ENCODE measurements at places on chromosomes 12 and 14. TPM values are rescaled to one million over a fixed set of nuclear protein-coding genes. Genes with fewer than 3 reads are reported as not detected.

GRCh38 chr12:113241191-113242025 lies 20.1 kb downstream of the TPCN1 start:
- no peak for DNase-seq

GRCh38 chr12:123859035-123859434 lies 96.9 kb downstream of the DNAH10 start:
- no peak for DNase-seq

DNA sequence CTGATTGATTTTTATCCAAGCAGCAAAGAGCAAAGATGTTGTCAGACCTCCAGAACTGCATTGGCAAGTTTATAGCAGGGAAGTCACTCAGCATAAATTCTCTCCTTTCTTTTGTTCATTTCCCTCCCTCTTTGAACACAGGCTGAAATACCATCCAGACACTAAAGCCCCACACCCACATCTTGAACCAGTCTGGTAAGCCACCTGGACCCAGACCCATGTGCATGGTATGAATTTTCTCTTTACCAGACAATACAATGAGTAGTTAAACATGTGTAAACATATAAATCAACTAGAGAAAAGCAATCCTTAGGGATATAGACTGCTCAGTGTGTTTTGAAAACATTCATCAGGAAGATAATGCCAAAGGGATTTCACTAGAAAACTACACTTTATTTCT lies 488.3 kb upstream of the FLRT2 start:
- no peak for DNase-seq

ATP2B1 gene
- 13.8 TPM for total RNA-seq

DNA sequence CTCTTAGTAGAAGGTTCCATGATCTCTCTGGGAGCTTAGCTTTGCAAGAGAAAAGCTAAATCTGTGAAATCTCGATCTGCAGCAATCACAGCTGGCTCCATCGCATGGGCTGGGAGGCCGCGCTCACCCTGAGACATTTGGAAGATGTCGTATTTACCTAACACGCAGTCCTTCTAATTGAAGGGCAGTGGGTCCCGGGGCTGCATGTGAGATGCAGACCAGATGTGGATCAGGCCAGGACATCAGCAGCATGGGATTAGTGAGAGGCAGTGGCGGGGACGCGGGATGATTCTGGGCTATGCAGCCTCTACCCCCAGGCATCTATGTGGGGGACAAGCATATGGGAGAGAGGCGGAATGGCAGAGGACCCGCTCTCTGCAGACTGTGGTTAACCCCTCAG lies 312.4 kb upstream of the RTL1 start:
- DNase-seq = no peak

DNA sequence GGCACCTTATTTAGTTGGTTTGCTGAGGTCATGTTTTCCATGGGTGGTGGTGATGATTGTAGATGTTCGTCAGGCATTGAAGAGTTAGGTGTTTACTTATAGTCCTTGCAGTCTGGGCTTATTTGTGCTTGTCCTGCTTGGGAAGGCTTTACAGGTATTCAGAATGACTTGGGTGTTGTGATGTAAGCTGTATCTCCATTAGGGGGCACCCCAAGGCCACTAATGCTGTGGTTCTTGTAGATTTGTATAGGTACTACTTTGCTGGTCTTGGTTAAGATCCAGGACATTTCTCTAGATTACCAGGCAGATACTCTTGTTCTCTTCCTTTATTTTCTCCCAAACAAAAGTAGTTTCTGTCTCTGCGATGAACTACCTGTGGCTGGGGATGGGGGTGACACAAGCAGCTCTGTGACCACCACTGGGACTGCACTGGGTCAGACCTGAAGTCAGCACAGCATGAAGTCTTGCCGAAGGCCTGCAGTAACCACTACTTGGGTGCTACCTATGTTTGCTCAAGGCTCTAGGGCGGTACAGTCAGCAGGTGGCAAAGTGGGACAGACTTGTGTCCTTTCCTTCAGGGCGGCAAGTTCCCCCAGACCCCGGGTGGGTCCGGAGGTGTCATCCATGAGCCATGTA lies 35.8 kb upstream of the FBXO33 start:
- no peak for DNase-seq

DNA sequence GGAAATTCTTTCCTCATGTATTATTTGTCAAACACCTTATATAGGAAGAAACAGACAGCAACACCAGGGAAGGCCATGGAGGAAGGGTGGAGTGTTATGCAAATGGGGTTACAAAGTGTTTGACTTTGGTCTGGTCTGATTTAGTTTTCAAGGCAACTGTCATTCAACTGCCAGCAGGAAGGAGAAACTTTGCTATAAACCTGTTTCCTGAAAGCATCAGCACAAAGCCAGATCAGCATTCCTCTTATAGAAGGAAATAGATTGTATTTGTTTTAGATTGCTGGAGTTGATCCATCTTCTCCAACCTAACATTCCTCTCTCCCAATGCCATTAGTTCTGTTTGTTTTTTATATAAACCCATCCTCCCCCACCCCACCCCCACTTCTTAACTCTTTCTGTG lies 65.7 kb downstream of the STAB2 start:
- DNase-seq = no peak

DNA sequence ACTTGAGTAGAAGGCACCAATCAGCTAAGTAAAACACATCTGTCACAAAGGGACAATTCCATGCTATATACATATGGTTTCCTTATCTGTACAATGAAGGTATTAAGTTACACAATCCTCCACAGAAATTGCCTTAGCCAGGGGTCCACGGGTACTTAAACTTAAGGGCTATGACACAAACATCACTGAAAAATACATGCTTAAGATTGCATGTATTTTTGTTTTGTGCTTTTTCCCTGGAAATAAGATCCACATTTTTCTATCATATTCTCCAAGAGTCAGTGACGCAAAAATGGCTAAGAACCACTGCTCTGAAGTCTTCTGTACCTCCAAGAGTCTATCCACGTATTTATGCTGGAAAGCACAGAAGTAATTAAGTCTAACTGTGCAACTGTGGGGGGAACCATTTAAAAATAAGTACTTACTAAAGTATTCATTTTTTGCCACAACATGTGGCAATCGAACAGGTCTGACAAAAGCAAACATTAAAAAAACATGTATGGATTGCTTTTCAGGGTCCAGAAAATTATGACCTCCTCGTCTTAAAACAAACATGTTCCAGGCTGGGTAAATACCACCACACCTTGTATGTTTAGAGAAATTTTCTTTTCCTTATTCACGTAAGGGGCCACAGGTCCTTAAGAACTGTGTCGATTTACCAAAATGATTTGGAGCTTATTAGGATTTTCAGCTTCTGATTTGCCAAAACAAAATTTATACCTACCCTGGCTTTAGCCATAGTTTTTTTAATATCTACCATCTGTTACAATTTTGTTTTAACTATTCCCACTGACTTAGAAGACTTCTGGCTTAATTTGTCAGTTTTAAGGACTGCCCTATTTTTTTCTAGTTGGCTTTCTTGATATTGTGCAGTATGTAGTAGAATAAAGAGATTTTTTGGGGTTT lies 2.8 kb downstream of the SLC38A2 start:
- DNase-seq = no peak

DNA sequence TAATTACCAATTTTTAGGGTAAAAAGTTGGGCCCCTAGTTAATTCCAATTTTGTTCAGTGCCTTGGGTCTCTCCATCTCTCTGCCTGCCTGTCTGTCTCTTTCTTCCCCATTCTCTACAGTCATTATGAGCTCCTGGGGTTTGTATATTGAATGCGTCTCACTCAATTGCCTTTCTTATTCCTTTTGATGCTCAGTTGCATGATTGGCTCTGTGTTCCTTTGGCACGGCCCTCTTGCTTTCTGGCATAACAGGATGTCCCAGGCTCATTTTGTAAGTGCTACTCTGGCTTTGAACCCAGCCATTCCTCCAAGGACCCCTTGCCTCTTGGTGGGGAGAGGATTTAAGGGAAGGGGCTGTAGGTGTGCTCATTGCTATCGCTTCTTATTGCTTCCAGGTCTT lies 35.6 kb downstream of the ZNF664 start:
- no peak for DNase-seq

GRCh38 chr12:26810330-26810729 lies 22.7 kb downstream of the ITPR2 start:
- no peak for DNase-seq

SSPN gene
- 1.3 TPM for total RNA-seq

DNA sequence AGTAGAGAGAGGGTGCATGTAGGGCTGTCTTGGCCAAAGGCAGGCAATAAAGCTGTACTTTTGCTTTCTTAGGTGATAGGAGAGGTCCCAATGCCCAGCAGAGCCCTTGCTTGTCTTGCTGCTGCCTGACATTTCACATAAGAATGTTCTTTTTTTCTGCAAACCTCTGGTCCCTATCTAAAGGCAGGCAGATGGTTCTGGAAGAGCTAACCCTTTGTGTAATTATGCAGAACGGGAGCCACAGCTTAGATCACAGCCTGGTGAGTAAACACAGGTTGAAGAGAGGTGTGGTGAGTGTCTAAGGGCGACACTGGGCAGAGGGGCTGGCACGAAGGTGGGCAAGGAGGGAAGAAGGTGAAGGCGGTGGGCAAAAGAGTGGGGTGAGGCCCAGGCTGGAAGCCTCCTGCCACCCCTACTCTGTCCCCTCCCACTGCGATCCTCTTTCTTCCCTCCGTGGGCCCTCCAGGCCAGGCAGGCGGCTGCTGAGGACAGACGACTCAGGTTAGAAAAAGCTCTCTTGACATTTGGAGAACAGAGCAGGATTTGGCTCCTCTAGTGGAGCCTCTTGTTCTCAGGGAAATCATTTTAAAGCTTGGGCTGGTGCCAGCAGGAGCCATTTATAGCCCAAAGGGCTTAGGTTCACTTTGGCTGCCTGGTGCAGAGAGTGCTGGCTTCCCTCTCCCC lies 42.8 kb downstream of the PRMT8 start:
- no peak for DNase-seq

AQP2 gene
- not detected for total RNA-seq

GRCh38 chr14:91394105-91395081 lies 23.2 kb downstream of the CCDC88C start:
- DNase-seq = no peak

- no peak for DNase-seq
Measured at GRCh38 chr12:95836630-95837239, 22.0 kb upstream of the SNRPF start.

Measured in esophagus squamous epithelium (tissue), 5 donors.